ENCODE measurements at places on chromosomes 6 and 20.

- peak; percentile 61 for DNase-seq
- no peaks in the 10 kb centered on the region for H3K27me3 ChIP-seq
- peak overlapping the region; percentile 79 for H3K27ac ChIP-seq
- H3K4me1 ChIP-seq: peaks cover 16% of the 10 kb centered on the region
- H3K36me3 ChIP-seq: peaks cover 3% of the 10 kb centered on the region
These were observed 630 bp downstream of the LIME1 start for GRCh38 chr20:63736893-63737694.

GRCh38 chr6:72916298-72916697 is 294.4 kb downstream of the KCNQ5 start:
- no peak overlapping the region for H3K27ac ChIP-seq
- peaks cover 11% of the 10 kb centered on the region for H3K27me3 ChIP-seq
- no peak overlapping the region for H3K4me3 ChIP-seq
- no peaks in the 10 kb centered on the region for H3K36me3 ChIP-seq

DNA sequence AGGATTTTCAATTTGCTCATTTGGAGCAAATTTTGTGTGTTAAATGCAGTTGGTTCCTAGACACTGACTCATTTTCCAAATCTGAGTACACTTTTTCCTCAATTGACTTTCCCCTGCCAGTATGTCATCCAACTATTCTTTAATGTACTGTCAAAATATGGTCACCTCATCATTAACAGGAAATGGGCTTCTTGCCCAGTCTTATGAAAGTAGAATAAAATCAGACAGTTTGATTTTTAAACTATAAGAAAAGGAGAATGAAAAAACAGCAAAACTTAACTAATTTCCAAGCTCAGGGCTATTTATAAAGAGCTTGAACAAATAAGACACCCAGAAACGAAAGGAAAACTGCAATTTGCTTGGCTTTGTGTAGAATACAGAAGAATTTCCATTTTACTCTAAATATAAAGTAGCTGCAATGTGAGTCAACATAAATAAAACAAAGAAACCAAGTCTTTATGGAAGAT is 43.7 kb upstream of the RAB23 start:
- no peaks in the 10 kb centered on the region for H3K4me1 ChIP-seq
- H3K27ac ChIP-seq: no peak overlapping the region
- H3K4me3 ChIP-seq: no peak overlapping the region
- H3K36me3 ChIP-seq: no peaks in the 10 kb centered on the region
- H3K27me3 ChIP-seq: peaks cover 19% of the 10 kb centered on the region

DNA sequence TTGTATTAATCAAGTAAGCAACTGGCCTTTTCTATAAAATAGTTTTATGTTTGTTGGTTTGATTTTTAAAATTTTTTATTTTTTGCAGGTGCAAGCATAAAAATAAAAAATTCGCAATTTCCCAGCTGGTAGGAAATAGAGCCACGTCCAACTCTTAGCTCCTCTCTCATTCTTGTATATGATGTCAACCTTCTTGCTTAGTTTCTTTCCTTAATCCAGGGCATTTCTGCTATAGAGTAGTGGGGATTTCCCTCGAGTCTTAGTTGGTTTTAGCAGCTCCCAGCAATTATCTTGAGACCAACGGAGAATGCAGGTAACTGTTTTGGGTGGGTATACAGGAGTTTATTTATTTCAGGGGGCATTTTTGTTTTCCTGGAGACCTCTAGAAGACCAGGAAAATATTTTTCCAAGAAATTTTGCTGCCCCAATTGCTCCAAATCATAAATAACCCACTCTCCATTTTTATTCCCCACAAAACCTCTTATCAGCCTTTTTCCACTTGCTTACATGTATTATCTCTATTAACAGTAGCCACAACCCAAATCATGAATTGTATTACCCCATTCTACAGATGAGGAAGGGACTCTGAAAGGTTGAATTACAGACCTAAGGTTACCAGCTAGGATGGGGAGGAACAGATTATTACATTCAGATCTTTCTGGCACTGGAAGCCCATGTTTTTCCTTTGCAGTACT is 18.4 kb downstream of the PHACTR2 start:
- peaks cover 40% of the 10 kb centered on the region for H3K4me1 ChIP-seq
- no peak overlapping the region for H3K27ac ChIP-seq
- no peak for DNase-seq
- peak overlapping the region; percentile 15 for H3K4me3 ChIP-seq
- no peaks in the 10 kb centered on the region for H3K27me3 ChIP-seq

- no peak overlapping the region for H3K4me3 ChIP-seq
- DNase-seq: no peak
- no peaks in the 10 kb centered on the region for H3K27me3 ChIP-seq
- no peaks in the 10 kb centered on the region for H3K36me3 ChIP-seq
- no peak overlapping the region for H3K27ac ChIP-seq
These were observed 262.4 kb downstream of the PLCB1 start for GRCh38 chr20:8394308-8394945.

- peaks cover 30% of the 10 kb centered on the region for H3K4me1 ChIP-seq
- H3K4me3 ChIP-seq: no peak overlapping the region
- H3K36me3 ChIP-seq: no peaks in the 10 kb centered on the region
These were observed 6.7 kb downstream of the TEAD3 start for GRCh38 chr6:35489995-35490791.

- H3K4me1 ChIP-seq: no peaks in the 10 kb centered on the region
- H3K27me3 ChIP-seq: no peaks in the 10 kb centered on the region
- DNase-seq: no peak
- no peak overlapping the region for H3K4me3 ChIP-seq
- no peaks in the 10 kb centered on the region for H3K36me3 ChIP-seq
These were observed 586.3 kb downstream of the HTR1B start for GRCh38 chr6:76876922-76877553.

DNA sequence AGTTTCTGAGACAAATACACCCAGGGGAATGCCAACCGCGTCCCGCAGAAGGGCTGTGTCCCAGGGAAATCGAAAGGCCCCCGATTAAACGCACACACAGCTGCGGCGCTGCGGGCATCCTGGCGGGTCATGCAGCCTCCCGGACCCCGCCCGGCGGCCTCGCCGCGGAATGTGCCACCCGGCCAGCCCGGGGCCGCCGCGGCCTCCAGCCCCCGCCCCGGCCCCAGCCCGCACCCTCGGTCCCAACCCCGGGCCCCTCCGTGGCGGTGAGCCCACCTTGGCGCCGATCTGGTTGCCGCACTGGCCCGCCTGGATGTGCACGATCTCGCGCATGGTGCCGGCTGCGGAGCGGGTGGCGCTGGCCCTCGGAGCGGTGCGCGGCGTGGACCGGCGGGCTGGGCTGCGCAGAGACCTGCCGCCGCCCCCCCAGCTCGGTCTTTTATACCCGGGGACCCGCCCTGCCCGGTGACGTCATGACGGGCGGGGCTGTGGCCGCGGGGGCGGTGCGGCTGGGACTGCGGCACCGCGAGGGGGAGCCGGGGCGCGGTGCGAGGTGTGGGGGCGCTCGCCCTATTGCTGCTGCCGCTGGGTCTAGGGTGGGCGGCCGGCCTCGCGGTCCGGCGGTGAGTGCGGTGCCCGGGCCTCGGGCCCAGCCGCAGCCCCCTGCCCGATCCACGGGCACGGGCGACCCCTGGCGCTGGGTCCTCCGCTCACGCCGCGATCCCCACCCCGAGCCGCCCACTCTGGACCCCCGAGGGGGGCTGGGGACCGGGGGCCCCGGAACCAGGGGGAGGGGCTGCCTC is at the start of gene TUBB2A:
Gene TUBB2A (minus strand): TSS at position 414 of the 803 bp plus-strand sequence. CDS start 81 bp downstream, at position 333.
- H3K27me3 ChIP-seq: no peaks in the 10 kb centered on the region
- H3K4me3 ChIP-seq: peak within 1 kb of the TSS; percentile 89
- H3K4me1 ChIP-seq: peaks cover 25% of the 10 kb centered on the region
- DNase-seq: peak; percentile 88

DNA sequence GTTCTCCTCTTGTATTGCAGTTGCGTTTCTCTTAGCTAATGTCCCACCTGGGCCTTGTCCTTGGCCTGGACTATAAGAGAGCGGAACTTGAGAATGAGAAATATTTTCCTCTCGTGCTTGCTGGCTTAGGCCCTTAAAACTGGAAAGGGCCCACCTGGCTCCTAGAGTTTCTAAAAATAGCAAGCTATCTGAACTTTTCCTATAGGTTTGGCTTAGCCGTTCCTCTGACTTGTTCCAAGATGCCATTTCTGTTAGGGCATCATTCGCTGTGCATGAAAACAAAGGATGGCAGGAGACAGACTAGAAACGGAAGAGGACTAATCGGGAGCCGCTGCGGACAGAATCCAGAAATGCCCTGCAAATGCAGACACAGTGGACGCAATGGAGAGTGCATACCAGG is 4.5 kb downstream of the RIPOR3 start:
- no peak overlapping the region for H3K27ac ChIP-seq
- peaks cover 3% of the 10 kb centered on the region for H3K36me3 ChIP-seq
- DNase-seq: no peak
- peaks cover 38% of the 10 kb centered on the region for H3K27me3 ChIP-seq

- no peak overlapping the region for H3K27ac ChIP-seq
- H3K4me1 ChIP-seq: peaks cover 5% of the 10 kb centered on the region
- no peaks in the 10 kb centered on the region for H3K27me3 ChIP-seq
These were observed 10.8 kb upstream of the LY6G5C start for GRCh38 chr6:31691564-31692108.

DNA sequence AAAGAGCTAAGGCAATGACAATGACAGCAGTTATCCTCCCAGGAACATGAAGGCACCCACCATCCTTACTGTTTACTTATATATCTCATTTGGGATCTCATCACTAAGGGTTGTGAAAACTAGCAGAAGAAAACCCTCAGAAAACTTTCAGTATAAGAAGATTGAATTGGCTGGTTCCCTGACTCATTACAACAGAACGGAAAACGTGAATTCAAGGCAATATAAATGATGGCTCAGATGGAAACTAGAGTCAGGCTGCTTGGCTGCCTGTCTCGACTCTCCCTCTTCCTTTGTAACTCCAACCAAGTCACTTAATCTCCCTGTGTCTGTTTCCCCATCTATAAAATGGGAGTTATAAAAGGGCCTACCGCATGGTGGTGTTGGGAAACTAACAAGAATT is 387.1 kb upstream of the JARID2 start:
- peak overlapping the region; percentile 91 for H3K27ac ChIP-seq
- DNase-seq: no peak
- H3K36me3 ChIP-seq: peaks cover 3% of the 10 kb centered on the region
- no peaks in the 10 kb centered on the region for H3K27me3 ChIP-seq

DNA sequence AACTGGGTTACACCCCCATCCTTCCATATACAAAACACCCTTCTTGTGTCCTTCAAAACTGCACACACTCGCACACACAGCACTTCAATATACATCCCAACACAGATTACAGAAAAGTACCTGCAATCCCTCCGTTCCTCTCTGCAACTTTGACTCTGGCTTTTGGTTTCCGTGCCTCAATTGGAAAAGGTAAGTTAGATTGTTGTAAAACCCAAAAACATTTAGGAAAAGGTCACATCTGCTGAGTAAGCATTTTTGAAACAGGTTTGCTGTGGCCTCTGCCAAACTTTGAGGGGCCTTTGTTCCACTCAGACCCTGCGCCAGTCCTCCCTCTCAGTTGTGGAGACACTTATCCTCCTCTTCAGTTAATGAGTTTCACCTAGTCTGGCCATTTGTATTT is 4.2 kb downstream of the NKX2-4 start:
- no peak for DNase-seq
- no peak overlapping the region for H3K27ac ChIP-seq
- H3K36me3 ChIP-seq: peaks cover 4% of the 10 kb centered on the region
- H3K27me3 ChIP-seq: peaks cover 42% of the 10 kb centered on the region
- H3K4me3 ChIP-seq: no peak overlapping the region
- peaks cover 13% of the 10 kb centered on the region for H3K4me1 ChIP-seq

DNA sequence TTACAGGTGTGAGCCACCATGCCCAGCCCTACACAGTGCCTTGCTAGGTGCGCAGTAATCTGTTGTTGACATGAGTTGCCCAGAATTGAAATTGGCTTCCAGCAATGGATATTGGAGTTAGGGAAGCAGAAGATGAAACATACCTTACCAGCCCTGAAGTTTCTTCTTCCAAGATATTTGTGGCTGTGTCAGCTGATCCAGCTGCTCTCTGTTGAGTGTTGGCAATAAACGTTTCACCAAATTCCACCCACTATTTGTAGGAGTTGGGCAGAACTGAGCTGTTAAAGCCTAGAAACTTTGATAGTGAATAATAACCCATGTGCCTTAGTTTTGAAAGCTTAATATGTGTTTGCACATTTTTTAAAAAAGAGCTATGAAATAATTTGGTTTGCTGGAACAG is 218.2 kb upstream of the SNX9 start:
- no peak overlapping the region for H3K4me3 ChIP-seq
- H3K27me3 ChIP-seq: no peaks in the 10 kb centered on the region
- no peak for DNase-seq
- no peak overlapping the region for H3K27ac ChIP-seq
- H3K36me3 ChIP-seq: peaks cover 3% of the 10 kb centered on the region
